Activated T-helper 1 cell treated with anti-CD3 and anti-CD28 coated beads, Interleukin-12 subunit alpha, Interleukin-12 subunit beta, Interleukin-2, Interleukin-4 antibody, amounts not matched to agents 30 ng/mL and 10 ng/mL and 1 ng/mL, durations not matched to agents 14 hours and 24 hours and 36 hours (primary cell): ENCODE measurements at places on chromosomes 11 and 22. TPM values are rescaled to one million over a fixed set of nuclear protein-coding genes. Genes with fewer than 3 reads are reported as not detected.

The RAG2 gene
- total RNA-seq, result not detected in 2 replicates

GRCh38 chr22:47580121-47580520, 817.7 kb downstream of the TBC1D22A start:
- DNase-seq, result no peak

The TMEM45B gene
- 0.24 and 0.26 TPM in 2 replicates for total RNA-seq

- no peak for DNase-seq
Measured at GRCh38 chr11:119585043-119585781, 143.8 kb downstream of the NECTIN1 start.
